ENCODE measurements at places on chromosomes 1 and 21. TPM values are rescaled to one million over a fixed set of nuclear protein-coding genes. Genes with fewer than 3 reads are reported as not detected.

- no peak for DNase-seq
Measured at GRCh38 chr1:2202843-2203601, 8.4 kb upstream of the FAAP20 start.

The SELP gene
- total RNA-seq: 0.13 TPM

GRCh38 chr1:226201029-226201593, 14.6 kb upstream of the ACBD3 start:
- DNase-seq: no peak

The LMOD1 gene
- not detected for total RNA-seq

The CEP104 gene
- total RNA-seq: 43.4 TPM

GRCh38 chr1:210143465-210144062, 89.0 kb upstream of the SERTAD4 start:
- DNase-seq: no peak

The KCNJ6 gene
- total RNA-seq: not detected

GRCh38 chr1:205069371-205070125, 14.7 kb downstream of the TMEM81 start:
- no peak for DNase-seq

The TNFRSF9 gene
- 57.0 TPM for total RNA-seq

GRCh38 chr1:69524015-69524414, 43.7 kb upstream of the LRRC7 start:
- no peak for DNase-seq

DNA sequence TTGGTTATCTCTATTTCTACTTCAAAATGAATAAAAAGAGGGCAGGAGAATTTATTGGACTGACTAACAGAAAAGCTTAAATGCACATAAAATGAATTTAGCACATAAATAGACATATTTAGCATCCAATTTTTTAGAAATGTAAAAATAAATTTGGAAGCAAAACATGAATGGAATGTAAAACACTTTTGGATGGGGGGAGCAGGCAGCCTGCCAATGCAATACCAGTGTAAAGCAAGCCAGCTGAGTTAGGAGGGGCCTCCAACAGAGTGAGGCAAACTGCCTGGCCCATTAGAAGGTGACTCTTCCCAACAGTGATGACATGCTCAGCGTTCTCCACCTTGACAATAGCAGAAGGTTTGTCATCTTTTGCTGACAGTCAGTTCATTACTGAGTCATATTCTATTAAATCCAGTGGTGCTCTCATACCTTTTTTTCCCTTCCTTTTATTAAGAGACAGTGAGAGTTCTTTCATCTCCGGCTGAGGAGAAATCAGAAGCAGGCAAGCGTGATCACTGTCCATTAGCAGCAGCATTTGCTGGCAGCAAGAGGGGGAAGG, 19.5 kb upstream of the EXO1 start:
- DNase-seq: no peak

GRCh38 chr1:38867208-38867607, 5.9 kb downstream of the MYCBP start:
- DNase-seq: no peak

- no peak for DNase-seq
Measured at GRCh38 chr1:198929111-198929604, 290.3 kb downstream of the PTPRC start.

- DNase-seq: no peak
Measured at GRCh38 chr1:57741521-57741920, 317.7 kb upstream of the DAB1 start.

DNA sequence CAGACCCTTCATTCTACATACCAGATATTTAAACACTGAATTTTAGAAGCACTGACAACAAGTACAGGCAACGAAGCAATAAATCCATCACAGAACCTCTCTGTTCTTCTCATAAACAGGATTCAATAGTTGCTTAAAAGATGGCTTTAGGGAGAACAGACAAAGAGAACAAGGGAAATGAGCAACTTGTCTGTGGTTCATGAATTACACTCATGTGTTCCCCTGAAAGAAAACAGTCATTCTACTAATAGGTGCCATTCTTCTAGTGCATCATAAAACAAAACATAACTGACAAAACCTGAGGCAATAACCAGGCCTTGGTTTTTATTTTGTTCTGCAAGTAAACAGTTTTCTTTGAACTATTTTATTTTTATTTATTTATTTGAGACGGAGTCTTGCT, 6.8 kb downstream of the GNL2 start:
- no peak for DNase-seq

The CHI3L1 gene
- not detected for total RNA-seq

GRCh38 chr1:99964806-99965205, 5.0 kb upstream of the SLC35A3 start:
- DNase-seq: no peak

The RPE65 gene
- total RNA-seq: not detected

DNA sequence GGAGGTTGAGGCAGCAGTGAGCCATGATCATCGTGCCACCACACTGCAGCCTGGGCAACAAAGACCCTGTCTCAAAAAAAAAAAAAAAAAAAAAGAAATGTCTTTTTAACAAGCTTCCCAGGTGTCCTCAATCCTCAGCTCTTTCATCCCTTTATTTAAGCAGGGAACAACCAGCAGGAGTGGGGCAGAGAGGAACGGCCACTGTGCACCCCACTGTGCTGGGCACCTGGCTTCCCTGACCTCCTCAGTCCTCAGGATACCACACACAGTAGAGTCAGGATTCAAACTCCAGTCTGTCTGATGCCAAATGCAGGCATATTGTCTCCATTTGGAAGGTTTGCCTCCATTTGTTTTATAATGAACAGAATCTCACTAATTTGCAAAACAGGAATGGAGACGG, 19.8 kb upstream of the PTAFR start:
- no peak for DNase-seq

The S100A9 gene
- total RNA-seq: not detected

The GJA9 gene
- total RNA-seq: not detected

DNA sequence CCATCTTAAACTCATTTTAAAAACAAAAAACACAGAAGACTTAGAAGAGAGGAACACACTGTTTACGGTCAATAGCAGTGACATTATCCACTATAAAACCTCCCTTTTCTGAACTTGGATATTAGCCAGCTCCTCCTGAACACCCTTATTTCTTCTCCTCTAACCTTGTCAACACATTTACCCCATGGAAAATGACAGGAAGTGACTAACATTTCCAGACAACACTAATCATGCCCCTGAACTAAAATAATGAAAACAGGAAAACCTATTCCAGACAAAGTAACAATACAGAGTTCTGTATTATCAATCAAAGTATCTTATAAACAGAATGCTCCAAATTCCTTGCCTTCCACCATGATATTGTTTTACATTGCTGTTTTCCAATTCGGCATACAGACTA, 45.3 kb downstream of the PALMD start:
- DNase-seq: no peak

DNA sequence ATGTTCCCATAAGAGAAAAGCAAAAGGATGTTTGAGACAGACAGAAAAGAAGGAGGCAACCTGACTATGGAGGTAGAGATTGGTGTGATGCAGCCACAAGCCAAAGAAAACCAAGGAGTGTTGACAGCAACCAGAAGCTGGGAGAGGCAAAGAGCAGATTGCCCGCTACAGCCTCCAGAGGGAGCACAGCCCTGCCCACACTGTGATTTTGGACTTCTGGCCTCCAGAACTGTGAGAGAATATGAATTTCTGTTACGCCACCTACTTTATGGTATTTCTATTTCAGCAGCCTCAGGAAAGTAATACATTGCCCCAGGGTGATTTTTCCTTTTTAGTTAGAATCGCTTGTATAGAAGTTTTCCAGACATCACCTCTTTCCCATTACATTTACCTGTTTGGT, 28.4 kb downstream of the SLAMF6 start:
- DNase-seq: no peak

GRCh38 chr1:240965581-240966091, 353.7 kb upstream of the GREM2 start:
- no peak for DNase-seq

- DNase-seq: no peak
Measured at GRCh38 chr1:93739472-93739871, 57.8 kb upstream of the BCAR3 start.

DNA sequence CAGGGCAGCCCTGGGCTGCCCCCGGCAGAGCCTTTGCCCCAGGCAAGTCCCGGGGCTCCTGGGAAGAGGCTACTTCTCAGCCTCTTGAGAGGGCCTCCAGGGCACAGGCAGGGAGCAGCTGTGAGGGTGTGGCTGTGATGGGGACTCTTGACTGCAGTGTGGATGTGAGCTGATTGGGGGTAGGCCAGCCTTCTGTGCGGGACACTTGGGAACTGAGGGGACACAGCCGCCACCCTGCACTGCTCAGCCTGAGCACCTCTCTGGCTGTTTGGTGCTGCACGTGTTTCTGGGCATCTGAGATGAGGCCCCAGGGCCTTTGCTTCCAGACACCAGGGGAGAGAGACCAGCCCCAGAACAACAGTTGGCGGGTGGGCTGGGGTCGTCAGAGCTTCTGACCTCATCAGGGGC, 62.1 kb downstream of the SKI start:
- no peak for DNase-seq

DNA sequence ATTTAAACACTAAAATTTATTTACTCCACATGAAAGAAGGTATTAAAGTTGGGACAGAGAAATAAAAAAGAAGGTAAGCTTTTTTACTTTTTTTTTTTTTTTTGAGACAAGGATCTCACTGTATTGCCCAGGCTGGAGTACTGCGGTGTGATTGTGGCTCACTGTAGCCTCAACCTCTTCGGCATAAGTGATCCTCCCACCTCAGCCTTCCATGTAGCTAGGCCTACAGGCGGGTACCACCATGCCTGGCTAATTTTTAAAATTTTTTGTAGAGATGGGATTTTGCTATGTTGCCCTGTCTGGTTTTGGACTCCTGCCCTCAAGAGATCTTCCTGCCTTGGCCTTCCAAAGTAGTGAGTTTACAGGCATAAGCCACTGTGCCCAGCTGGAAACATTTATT, 106.6 kb downstream of the ITSN1 start:
- no peak for DNase-seq

DNA sequence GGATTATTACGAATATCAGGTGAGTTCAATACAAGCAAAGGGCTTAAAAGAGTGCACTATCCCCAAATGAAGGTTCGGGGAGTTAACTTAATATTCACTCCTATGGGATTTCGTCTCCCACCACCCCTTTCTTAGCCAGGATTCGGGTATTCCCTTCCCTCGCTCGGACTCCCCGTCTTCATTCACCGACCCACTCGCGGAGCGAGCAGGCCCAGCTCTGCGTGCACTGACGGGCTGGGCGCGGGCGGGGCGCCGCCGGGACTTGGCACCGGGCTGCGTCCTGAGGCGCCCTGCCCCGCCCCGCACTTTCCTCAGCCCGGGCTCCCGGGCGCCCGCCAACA, 7.7 kb upstream of the MPZL1 start:
- DNase-seq: no peak

DNA sequence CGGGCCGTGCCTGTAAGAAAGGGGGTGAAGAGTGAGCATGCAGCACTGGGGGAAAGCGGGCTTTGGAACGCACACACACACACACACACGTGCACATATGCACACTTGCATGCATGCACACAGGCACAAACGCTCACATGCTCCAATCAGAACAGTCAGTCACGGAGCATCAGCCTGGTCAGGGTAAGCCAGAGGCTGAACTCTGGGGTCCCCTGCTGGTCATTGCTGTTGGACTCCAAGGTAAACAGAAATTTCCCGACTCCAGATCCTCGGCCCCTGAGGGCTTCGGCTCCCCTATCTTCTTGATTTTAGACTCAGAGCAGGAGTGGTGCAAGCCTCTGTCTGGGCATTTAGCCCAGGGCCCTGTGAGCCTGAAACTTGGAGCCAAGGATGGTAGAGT, 54.2 kb downstream of the SYT2 start:
- no peak for DNase-seq

GRCh38 chr1:26978901-26979300, 14.6 kb upstream of the TRNP1 start:
- DNase-seq: no peak

The VCAM1 gene
- 0.10 TPM for total RNA-seq

DNA sequence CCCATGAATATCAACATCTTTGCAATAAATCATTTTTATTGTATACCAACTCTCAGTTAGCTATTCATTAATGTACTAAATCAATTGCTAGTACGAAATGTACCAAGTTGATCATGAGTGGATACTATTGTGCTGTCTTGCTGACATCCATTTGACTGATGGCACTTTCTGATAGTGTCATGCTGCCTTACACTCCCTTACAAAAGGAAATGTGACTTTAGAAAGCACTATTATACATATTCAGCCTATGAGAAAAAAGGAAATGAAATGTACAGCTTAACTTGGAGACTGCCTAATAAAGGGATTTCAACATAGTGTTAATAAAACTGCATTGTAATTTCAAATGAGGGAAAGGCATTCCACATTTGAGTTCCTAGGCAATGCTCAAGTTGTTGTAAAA, 52.2 kb downstream of the PLA2G4A start:
- no peak for DNase-seq

DNA sequence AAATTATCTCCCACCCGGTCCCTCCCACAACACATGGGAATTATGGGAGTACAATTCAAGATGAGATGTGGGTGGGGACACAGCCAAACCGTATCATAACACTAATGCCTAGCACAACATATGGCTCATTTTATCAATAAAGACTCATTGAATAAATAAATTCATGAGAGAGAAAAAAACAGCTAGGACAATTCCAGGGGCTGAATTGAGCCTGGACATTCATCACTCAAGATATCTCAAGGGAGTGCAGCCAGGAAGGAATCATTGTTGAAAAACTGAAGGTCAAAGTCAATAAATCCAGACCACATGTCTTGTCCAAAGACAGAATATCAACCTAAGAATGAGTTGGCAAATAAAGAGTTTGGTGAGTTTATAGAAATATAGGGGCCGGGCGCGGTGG, 644.1 kb downstream of the PLPP3 start:
- no peak for DNase-seq

DNA sequence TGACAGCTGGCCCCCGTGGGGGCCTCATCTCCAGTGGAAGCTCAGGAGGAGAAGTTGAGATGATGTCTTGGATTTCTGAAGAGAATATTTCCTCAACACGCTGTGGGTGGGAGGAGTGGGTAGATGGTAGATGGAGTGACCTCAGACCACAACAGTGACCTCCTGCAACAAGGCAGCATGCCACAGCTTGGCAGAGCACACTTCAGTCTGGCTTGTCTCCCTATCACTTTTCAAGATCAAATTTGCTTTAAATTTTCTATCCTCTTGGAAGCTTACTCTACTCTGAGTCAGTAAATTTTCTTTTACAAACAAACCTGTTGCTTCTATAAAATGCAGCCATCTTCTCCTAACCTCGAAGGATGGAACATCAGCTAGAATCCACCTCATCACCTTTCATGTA, 59.7 kb downstream of the NTPCR start:
- no peak for DNase-seq

The FAM72B gene
- total RNA-seq: 24.3 TPM

GRCh38 chr1:21232044-21232443, 55.3 kb upstream of the EIF4G3 start:
- no peak for DNase-seq

DNA sequence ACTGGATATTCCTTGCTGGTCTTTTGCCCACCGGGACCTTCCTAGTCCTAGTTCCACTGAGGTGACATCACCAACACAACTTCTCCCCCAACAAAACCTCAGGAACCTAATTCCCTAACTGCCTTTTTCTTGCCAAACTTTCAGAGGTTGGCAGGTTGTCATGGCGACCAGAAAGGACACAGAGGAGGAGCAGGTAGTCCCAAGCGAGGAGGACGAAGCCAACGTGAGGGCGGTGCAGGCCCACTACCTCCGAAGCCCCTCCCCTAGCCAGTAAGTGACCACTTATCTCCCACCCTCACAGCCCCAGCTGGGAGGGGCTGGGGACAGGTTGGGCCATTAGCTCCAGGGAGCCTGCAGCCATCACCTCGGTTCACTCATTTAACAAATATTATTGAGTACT, 815 bp downstream of the STYXL2 start:
- DNase-seq: no peak

- DNase-seq: no peak
Measured at GRCh38 chr1:98478121-98478520, 183.4 kb upstream of the SNX7 start.
